RWPE1 (cell line): ENCODE measurements at places on chromosomes 12 and 14.

- peak; percentile 44 for DNase-seq
Observed at GRCh38 chr14:105419195-105420091, at the start of gene MTA1. Gene MTA1 (plus strand): TSS chr14:105419827. CDS start chr14:105420036, 209 bp downstream.

- no peak for DNase-seq
Observed at GRCh38 chr14:104080376-104081260, 4.9 kb upstream of the ASPG start.

- DNase-seq = no peak
Observed at GRCh38 chr12:27771481-27772327, 8.3 kb upstream of the KLHL42 start.

DNA sequence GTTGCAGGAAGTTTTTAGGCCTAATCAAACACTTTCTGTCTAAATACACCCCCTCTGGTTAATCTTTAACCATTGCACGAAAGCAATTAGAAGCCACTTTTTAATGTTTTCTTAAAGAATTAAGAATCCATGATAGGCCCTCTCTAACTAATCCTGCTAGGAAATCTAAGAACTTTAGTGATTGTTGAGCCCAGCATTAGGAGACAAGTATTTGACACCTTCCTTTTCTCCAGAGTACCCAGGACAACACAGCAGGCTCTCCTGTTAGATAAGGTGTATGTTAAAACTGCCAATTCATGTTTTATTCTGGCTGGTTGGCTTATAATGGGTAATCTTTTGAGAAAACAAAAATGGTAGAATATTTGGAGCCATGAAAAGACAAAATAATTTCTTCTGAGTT is 95.0 kb downstream of the ALX1 start:
- DNase-seq = no peak

DNA sequence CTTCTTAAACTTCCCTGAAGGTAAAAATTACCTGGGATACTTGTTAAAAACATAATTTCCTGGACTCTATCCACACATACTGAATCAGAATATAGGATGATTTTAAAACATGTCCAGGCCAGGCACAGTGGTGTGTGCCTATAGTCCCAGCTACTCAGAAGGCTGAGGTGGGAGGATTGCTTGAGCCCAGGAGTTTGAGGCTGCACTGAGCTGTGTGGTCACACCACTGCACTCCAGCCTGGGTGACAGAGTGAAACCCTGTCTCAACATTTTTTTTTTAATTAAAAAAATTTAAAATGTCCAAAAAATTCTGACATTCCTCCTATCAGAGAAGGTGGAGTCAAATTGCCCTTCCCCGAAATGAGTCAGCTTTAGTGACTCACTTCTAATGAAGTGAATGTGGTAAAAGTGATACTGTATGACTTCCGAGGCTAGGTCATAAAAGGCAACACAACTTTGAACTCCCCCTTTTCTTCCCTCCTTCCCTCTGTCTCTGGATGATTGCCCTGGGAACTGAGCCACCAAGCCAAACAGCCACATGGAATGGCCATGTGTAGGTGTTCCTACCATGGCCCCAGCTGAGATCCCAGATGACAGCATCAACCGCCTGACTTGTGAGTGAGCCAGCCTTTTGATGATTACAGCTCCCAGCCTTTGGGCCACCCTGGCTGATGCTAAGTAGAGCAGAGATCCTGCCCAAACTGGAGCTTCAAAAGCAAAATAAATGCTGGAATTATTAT is 36.3 kb downstream of the LIMA1 start:
- DNase-seq = peak; percentile 86

- no peak for DNase-seq
Observed at GRCh38 chr14:76271041-76271755, 104.7 kb upstream of the ESRRB start.

DNA sequence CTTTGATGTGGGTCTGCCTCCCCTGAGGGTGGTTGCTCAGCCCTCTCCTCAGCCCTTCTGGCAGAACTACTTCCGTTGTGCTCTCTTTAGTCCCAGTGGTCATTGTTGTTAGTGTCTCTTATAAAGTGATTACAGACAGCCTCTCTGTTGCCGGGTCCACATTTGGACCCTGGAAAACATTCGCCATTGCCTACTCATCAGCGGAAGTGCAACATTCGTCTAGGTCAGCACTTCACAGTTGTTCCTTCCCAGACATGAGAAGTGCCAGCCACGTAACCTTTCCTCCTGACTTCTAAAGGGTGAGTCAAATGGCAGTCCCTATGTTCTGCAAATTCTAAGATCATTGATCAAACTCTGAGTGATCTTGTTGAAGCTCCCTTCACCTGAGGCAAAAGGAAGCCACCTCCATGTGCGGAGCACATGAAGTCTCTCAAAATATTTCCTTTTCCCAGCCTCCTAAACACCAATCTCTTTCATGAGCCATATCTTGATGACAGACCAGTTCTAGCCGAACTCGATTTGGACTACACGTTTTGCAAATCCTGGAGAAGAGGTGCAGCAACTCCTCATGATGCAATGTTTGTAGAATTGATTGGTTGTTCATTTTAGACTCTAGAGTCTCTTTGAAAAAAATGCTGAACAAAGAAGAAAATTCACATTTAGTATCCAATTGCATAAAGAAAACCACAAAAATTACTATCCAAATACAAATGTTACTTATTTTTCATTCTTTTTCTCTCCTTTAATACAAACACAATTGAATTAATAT is 163.8 kb downstream of the RPL10L start:
- no peak for DNase-seq

DNA sequence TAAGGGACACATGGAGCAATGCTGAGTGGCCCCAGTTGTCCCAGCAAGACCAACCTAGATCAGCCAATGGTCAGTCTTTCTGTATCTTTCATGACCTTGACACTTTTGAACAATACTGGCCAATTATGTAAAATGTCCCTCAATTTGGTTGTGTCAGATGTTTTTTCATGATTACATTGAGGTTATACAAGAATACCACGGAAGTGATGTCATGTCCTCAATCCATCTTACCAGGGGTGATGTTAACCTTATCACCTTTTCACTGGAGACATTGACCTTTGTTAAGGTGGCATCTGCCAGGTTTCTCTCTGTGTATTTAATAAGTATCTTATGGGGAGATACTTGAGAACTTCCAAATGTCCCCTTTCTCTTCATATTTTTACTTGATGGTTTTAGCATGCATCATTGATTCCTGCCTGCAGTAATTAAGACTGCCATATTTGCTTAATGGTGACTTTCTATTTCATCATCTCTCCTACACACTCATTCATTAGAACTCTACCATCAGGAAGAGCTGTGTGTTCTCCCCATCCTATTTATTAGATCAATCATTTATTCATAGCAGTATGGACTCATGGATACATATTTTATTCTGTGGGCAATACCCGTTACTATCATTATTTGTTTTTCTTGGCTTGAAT is 64.7 kb upstream of the RFLNA start:
- no peak for DNase-seq

- DNase-seq = no peak
Observed at GRCh38 chr14:54629183-54629582, 62.3 kb downstream of the SAMD4A start.

DNA sequence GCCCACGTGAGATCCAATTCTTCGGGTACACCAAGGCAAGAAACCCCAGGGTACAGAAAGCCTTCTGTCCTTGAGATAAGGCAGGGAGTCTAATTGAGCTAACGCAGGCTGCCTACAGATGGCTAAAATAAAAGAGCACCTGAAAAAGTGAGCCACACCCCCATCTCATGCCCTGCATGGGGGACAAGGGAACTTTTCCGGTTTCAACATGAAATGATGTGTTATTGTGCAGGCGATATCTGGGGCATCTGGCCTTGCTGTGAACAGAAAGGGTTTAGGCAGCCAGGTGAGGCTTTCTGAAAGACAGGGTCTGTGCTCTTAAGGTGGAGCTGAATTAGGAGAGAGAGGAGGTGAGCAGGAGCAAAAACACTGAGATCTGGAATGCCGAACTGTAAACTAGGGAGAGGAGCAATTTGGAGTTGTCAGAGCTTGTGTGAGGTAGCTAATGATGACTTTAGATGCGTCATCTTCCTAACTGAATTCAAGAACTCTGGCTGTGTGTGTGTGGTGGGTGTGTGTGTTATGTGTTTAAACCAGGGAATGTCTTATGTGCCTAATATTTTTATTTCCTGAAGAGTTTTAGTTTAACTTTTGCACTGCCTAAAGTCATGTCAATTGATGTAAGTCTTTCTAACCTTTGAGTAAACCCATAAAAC is 20.1 kb upstream of the LDHB start:
- DNase-seq = no peak

DNA sequence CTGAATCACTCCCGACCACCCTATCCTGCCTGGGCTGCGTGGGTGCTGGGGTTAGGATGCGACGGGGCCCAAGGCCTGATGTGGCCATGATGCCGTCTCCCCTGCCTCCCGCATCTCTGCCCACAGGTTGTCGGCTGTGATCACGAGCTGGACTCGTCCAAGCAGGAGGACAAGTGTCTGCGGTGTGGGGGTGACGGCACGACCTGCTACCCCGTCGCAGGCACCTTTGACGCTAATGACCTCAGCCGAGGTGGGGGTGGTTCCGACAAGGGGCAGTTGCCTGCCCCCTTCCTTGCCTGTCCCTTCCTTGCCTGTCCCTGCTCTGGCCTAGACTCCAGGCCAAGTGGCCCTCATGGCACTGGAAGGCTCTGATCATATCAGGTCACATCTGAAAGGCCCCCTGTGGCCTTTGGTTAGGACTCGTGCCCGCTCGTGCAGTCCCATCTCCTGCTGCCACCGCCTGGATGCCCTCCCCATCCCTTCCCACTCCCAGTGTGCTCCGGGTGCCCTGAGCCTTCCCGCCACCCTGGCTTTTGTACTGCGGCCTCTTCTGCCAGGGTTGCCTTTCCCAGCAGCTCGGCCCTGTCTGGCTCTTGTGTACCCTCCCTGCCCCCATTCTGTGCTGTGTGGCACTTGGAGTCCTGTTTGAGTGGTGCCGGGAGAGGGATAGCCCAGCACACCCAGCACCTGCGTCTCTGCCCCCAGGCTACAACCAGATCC is 13.6 kb downstream of the PAPLN start:
- DNase-seq = no peak

GRCh38 chr12:96444399-96444798 is 44.2 kb upstream of the CDK17 start:
- no peak for DNase-seq

GRCh38 chr12:92085040-92085735 is 60.5 kb downstream of the BTG1 start:
- DNase-seq = no peak

- DNase-seq = no peak
Observed at GRCh38 chr12:18206198-18206597, 55.1 kb upstream of the PIK3C2G start.

DNA sequence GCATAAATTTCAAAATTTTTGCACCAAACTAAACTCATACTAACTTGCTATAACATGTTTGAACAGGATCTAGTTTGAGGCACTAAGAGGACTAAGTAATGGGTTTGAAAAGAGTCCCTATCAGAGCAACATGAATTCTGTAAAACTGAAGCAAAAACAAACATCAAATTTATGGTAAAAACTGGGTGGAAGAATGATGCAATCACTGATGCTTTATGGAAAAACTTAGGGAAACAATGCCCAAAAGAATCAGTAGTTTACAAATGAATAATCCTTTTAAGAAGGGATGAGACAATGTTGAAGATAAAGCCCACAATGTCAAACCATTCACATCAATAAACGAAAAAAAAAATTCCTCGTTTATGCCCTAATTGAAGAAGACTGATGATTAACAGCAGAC is 88.9 kb downstream of the PRKD1 start:
- DNase-seq = no peak

- DNase-seq = no peak
Observed at GRCh38 chr12:88063375-88063774, 34.2 kb upstream of the C12orf50 start.

DNA sequence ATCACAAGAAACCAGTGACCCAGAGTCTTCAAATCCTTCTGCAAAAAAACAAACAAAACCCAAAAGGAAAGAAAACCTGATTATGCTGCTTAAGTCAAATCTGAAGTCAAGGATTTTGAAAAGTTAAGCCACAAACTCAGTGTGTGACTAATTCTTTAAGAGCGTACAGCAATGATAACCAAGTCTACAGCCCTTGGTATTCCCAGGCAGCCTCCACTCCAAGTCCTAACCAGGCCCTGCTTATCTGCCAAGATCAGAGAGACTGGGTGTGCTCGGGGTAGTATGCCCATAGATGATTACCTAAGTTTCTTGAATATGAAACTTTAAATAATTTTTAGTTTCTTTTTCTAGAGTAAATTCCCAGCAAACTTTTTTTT is 13.1 kb downstream of the PGAM5 start:
- DNase-seq = no peak

GRCh38 chr14:70203686-70204085 is 14.9 kb upstream of the SLC8A3 start:
- DNase-seq = no peak

- no peak for DNase-seq
Observed at GRCh38 chr14:94109915-94110250, 653 bp upstream of the IFI27 start.

- DNase-seq = peak; percentile 50
Observed at GRCh38 chr12:12081836-12082497, 11.2 kb downstream of the BCL2L14 start.

DNA sequence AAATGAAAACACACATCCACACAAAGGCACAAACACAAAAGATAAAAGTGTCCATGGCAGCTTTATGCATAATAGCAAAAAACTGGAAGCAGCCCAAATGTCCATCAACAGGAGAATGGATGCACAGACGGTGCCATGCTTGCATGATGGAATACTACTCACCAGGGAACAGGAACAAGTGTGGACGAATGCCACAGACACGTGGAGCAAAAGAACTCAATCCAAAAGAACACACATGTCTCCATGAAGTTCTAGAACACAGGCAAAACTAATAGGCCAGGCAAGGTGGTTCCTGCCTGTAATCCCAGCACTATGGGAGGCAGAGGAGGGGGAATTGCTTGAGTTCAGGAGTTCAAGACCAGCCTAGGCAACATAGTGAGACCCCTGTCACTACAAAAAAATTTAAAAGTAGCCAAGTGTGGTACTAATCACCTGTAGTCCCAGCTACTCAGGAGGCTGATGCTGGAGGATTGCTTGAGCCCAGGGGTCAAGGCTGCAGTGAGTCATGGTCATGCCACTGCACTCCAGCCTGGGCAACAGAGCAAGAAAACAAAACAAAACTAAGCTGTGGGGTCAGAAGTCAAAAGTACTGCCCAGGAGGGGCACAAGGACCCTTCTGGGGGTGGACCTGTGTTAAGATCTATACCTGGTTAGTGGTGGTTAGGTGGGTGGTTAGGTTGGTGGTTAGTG is 7.3 kb upstream of the TMEM119 start:
- DNase-seq = no peak

DNA sequence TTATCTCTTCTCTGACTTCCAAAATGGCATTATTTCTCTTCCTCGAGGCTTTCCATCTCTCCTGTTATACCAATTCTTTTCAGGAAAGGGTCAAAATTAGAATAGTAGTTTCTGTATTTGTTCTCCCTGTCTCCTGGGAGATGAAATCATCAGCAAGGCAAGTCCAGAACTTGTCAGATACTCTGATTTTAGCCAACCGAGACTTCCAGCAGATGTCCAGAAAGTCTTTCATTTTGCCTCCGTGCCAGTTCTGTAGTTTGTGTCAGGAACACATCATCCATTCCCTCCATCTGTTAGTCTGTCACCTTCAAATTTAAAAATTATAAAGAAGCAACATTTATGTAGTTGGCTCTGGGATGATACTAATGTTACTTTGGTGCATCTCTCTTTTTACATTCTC is 275.7 kb downstream of the CCDC59 start:
- DNase-seq = no peak
